ENCODE measurements at places on chromosomes 2 and 18.

- DNase-seq = no peak
Measured at GRCh38 chr2:201973305-201973928, 60.2 kb upstream of the FZD7 start.

DNA sequence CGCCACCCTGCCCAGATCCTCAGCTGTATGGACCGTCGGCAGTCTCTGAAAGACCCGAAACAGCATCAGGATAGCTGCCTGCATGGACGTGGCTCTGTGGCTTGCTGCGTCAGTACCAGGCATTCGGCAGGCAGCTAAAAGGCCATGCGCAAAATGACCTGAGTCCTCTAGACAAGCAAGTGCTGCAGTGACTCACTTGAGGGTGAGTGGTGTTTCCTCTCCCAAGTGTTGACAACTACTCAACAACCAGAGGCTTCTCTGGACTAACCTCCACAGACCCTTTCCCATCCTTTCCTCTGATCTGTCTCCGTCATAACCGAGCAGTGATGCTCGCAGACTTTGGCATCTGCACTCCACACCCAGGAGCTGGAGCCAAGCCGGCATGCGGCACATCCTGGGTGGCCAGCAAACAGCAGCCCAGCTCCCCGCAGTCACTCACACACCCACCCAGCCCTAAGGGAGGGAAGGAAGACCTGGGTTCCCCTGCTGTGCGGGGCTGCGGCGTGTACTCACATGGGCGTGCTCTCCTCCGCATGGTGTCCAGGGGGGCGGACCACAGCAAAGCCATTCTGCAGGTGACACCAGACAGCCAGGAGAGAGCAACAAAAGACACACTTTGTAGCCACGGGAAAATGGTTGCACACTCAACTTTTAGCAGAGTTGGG lies 239.3 kb downstream of the TWIST2 start:
- DNase-seq = no peak

- no peak for DNase-seq
Measured at GRCh38 chr2:135863233-135863632, 13.0 kb downstream of the MCM6 start.

DNA sequence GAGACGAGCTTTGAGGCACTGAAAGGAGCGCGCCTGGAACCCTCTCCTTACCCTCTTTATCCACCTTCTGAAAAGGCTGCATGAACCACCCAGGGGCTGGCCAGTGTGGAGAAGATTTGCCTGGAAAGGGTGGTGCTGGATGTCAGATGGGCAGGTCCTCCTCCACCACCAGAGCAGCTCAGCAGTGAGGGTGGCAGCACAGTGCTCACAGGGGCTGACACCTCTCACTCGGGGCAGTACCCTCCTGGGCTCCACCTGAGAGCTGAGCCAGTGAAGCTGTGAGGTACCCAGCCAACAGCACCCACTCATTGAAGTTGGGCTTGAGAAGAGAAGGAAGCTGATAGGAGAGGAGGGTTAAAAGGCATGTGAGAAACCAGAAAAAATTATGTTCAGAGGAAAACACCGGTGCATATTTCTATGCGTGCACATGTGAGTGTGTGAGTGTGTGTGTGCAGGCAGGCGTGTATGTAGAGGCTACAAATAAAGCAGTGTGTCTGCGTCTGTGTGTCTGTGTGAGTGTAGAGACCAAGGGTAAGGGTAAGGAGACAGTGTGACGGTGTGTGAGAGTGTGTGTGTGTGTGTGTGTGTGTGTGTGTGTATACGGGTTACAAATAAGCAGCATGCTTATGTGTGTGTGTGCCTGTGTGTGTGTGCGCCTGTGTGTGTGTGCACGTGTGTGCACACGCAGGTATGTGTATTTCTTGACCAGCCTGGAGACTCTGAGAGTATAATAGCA lies 40.7 kb downstream of the TEX44 start:
- no peak for DNase-seq

DNA sequence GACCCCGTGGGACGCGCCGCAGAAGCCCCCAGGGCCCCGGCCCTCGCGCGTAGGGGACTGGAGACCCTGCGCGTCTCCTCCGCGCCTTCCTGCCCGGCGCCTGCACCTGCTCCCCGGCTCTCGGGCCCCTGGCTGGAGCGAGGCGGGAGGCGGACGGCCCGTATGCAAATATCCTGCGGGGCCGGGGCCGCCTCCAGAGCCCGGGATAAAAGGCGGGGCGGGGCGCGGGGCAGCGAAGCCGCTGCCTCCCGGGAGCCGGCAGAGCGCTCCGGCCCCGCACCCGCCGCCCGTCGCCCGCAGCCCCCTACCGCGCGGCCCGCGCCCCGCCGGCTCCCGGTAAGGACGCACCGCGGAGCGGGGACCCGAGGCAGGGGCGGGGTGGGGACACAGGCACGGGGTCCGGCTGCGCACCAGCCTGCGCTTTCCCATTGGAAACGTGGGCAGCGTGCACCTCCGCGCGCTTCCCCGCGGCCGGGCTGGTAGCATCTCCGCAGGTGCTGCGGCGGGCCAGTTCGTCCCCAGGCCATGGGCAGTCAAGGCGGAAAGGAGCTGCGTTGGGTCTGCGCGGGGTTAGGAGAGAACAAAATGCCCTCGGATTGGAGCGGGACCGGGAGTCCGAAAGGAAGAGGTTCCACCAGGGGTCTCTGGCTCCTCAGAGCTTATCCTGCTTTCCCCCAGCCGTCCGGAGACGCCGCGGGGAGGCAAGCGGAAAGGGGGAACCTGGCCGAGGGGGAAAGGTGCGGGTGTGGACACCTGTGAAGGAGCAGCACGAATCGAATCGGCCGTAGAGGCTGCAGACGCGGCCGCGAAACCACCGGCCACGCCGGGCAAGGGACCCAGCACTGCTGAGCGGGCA lies at the start of gene ATP6V1C2:
TSS of gene ATP6V1C2 (plus strand) at position 235 of the 856 bp plus-strand sequence. CDS start 1,220 bp downstream, outside the sequence.
- peak; percentile 29 for DNase-seq

DNA sequence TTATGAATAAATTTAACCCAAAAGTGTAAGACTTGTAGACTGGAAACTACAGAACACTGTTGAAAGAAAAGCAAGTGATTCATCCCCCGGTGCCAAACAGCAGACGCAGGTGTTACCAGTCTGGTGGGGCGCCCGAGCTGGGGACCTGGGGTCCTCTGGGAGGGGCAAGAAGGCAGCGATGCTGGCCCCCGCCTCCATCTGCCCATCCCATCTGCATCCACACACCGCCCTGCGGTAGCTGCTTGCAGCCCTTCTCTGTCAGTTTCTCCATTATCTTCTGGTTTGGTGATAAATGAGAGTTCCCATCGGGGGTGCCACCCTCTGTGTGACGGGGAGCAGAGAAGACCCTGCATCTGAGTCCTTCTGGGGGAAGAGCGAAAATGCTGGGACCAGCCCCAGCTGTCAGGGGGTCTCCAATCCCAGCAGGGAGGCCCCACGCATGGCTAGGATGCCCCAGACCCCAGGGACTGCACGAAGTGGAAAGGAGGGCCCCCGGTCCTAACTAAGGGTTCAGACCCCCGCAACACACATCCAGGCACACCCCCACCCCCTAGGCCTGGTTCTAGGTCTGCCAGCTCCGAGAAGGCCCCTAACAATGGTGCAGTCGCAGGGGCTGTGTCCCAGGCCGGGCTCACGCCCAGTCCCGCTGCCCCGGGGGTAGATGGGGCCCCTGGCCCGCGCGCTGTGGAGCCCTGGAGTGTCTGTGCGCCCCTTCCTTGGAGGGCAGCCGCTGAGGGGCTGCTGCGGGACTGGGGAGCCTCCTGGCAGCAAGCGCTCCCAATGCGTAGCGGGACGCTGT lies 686 bp upstream of the RGPD8 start:
- DNase-seq = no peak

GRCh38 chr2:152304836-152305235 lies 30.1 kb upstream of the FMNL2 start:
- DNase-seq = no peak

GRCh38 chr18:6857300-6857699 lies 127.8 kb downstream of the ARHGAP28 start:
- no peak for DNase-seq

DNA sequence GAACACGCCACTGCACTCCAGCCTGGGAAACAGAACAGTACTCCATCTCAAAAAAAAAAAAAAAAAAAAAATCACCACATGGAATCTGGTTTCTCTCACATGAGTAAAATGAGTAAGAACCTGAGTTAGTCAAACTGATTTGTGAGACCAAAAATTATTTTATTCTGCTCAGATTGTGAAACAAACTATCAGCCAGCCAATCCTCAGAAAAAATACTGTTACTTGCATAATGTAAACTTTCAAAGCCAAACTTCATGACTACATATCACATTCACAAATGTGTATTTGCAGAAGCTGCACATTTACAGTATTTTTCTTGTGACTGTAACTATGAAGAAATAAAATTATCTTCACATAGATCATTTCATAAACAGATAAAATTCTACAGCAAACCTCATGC lies 23.2 kb downstream of the SUMO1 start:
- no peak for DNase-seq

DNA sequence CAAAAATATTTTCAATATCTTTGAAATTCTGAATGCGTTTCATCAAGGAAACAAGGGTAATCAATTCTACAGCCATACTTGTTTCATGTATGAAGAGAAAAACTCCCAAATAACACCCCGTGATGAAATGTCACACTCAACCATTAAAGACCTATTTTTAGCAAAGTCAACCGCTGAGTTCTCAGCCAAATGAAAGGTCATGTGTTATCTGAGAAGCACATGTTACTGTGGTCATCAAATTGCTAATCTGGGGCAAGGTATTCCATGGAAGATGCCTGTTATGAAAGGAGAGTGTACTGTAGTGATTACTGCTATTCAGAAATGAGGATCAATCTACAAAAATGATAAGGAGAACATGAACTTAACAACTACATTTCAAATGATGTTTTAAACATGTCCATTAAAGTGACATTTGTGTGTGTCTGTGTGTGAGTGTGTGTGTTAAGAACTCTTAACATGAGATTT lies 126.7 kb downstream of the BCL2 start:
- no peak for DNase-seq

- DNase-seq = no peak
Measured at GRCh38 chr2:86593266-86593665, 30.0 kb upstream of the CHMP3 start.

DNA sequence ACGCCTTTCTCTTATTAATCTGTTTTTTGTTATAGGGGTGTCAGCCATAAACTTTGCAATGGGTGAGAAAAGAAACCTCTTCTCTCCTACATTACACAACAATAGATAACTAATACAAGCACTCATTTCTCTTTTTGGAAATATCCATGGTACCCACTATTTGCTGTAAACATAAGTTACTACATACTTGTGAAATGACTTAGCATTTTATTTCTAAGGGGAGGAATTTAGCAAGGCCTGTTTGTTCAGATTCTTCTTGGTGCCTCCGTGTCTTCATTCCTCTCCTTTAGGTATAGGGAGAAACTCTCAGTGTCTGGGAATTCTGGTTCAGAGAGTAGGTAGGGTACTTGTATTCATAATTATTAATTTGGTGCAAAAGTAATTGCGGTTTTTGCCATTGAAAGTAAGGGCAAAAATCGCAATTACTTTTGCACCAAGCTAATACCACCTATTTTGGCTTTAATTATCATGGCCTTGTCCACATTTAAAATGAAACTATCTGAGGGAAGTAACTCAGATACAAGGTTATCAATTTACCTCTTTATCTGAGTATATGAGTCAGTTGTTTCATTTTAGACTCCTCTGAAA lies 134.8 kb downstream of the MREG start:
- DNase-seq = no peak

DNA sequence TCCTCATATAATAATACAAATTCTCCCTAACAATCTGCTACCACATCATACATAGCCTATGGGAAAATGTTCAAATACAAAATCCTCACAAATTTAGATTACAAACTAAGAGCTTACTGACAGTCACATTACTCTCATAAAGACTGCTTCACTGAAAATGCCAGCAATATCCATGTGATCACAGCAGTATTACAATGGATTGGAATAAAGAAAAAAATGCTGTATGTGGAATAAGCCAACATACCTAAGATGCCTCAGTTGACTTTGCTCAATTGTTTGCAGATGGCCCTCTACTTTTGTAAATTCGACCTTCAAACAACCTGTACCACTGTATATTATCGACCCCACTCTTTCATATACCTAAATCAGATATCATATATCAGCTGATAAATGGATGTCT lies 88.7 kb downstream of the DYM start:
- DNase-seq = no peak

GRCh38 chr2:43984533-43984932 lies 11.3 kb downstream of the LRPPRC start:
- no peak for DNase-seq

GRCh38 chr2:235914756-235915155 lies 253.4 kb downstream of the GBX2 start:
- DNase-seq = no peak

GRCh38 chr18:63889626-63890025 lies 2.1 kb downstream of the SERPINB2 start:
- no peak for DNase-seq

DNA sequence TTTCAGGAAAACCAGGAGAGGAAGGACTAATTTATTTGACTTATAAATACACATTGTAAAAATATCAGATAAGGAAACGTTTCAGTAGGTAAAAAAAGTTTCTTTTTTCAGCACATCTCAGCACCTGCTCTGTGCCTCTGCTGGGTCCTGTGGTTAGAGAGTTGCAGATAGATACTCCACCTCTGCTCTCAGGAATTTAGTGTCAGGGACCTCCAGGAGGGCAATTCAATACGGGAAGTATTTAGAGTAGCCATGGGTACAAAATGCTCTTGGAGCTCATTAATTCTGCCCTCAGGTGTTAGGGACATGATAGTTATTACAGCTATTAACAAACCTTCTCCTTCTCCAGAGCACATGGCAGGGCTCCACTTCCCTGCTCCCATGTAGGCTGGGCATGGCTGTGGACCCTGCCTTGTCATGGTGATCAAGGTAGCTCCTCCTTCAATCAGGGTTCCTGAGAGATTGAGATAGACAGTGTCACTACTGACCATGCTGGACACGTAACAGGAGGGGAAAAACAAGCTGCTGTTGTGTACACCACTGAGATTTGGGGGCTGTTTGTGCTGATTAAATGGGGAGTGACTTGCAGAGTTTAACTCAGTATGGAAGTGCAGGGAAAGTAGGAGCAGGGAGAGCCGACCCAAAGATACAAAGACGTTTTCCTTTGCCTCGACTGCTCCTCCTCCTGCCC lies 185.6 kb upstream of the COPS8 start:
- DNase-seq = no peak

DNA sequence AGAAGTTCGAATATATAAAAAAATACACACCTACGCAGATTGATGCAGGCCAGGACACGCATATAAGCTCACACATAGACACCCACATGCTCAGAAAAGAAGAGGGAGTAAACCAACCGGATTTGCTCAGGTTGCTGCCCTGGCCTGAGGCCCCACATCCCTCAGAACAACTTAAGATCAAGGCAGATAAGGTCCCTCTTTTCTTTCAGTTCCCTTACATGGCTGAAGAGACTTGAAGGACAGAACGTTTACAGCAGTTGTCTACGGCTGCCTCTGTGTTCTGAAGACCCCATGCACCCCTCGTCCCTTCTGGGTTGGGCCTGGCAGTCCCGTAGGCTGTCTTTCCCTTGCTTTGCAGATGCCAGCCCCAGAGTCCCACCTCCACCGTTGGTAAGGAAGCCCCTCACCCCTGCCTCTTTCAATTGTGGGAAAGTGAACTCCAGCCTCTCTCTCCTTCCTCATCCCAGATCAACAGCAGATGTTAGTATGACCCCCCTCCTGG lies 4.3 kb upstream of the NAGK start:
- DNase-seq = no peak

Measured in NCI-H1930 (cell line).